ENCODE measurements at places on chromosomes 11 and 22.
A peak's percentile ranks its signal among the peaks of the same experiment; 100 is the strongest.

- DNase-seq = no peak
Measured at GRCh38 chr22:31537019-31537535, 40.7 kb downstream of the SFI1 start.

DNA sequence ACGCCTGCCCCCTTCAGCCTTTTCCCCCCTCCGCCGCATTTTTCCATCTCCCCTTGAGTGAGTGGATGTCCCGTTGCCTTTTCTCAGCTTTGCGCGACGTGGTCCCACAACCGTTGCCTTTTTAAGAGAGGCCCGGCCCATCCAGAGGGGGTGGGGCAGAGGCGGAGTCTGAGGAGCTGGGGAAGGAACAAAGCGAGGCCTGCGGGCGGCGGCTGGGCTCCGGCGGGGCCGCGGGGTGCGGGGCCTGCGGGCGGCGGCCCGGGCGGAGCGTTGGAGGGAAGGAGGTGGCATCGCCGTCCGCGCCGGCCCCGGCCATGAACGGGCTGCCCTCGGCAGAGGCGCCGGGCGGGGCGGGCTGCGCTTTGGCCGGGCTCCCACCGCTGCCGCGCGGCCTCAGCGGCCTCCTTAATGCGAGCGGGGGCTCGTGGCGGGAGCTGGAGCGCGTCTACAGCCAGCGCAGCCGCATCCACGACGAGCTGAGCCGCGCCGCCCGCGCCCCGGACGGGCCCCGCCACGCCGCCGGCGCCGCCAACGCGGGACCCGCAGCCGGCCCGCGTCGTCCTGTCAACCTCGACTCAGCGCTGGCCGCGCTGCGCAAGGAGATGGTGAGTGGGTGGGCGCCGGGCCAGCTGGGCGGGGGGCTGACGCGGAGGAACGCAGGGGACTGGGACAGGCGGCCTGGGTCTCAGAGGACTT lies at the start of gene FAM89B:
Gene FAM89B, plus strand, starts transcription at position 183 of the 696 bp plus-strand sequence. Its CDS starts 132 bp downstream, at position 315.
- no peak for DNase-seq

- no peak for DNase-seq
Measured at GRCh38 chr11:85127349-85127748, 499.8 kb downstream of the DLG2 start.

- no peak for DNase-seq
Measured at GRCh38 chr22:38891256-38891655, 19.2 kb upstream of the CBX6 start.

GRCh38 chr11:1807264-1807995 lies 27.4 kb upstream of the SYT8 start:
- DNase-seq = no peak

DNA sequence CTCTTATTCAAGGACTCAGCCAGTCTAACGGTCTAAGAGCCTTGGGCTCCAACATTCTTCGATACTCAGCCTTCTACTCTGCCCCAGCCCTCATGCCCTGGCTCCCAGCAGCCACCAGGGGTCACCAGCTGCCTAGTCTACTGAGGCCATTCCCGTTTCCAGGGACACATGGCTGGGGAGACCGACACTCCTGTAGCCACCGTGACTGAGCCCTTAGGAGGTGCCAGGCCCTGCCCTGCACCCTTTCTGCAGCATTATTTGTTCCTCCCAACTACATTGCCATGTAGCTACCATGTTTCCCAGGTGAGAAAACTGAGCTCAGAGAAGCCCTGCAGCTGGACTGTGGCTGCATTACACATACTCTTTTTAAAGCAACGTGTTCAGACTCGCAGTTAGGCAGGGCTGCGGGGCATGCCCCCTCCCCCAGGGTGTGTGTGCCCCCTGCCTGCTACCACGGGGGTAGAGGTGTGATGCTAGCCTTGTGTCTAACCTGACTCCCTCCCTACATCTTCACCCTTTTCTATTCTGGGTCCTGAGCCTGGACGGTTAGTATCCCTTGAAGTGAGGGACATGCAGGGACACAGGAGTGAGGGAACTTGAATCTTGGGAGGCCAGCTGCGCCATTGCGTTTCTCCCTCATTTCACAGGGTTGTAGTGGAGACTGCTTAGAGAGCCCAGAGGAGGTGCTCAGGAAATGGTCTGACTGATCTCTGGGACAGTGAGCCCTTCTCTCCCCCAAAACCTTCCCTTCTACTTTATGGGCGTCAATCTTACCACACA lies 17.5 kb downstream of the ATG16L2 start:
- peak; percentile 69 for DNase-seq

DNA sequence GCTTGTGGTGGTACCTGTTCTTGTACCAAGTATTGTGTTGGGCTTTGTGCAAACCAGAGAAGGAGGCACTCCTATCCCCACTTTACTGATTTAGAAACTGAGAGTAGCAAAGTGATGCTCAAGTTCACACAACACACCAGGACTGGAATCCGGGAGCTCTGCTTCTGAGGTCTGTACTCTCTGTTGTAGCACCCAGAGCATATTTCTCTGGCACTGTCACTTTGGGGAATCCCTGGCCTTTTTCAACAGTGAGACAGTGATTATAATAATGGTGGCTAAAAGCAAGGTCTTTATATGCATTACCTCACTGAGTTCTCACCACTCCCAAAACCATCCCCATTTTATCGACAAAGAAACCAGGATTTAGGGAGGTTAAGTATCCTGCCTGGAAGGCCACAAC lies 362.4 kb downstream of the TENM4 start:
- no peak for DNase-seq

DNA sequence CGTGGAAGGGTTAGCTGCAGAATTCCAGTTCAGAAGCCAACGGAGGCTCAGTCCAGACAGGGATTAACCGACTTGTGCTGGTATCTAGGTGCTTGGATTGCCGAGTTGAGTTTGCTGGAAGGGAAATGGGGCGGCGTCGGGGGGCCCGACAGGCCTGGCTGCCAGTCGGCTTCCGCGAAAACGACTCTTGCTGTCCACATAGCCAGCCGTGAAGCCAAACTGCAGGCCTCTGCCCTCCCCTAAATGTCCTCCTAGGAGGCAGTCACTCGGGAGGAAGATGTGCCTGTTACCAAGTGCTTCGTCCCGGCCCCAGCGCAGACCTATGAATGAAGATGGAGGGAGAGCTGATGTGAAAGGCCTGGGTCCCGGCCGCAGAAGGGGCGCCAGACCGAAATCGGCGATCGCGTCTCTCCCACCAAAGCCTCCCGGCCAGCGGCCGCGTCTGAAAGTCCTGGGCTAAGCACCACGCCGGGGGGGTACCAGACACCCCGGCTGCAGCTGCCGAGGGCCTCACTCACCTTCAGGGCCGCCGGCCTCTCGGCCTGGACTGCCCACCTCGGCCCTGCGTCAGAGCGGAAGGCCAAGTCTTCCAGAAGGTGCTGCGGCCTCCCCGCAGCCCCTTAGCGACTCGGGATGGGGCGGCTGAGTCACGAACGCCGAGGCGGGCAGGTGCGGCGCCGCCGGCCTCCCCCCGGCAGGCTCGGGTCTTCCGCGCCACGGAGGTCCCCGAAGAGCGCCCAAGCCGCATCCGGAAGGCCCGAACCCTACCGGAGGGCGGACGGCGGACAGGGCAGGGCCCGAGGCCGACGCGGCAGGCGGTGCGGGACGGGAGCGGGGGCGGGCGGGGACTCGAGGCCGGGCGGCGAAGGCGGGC lies 7.5 kb downstream of the DPAGT1 start:
- DNase-seq = no peak

DNA sequence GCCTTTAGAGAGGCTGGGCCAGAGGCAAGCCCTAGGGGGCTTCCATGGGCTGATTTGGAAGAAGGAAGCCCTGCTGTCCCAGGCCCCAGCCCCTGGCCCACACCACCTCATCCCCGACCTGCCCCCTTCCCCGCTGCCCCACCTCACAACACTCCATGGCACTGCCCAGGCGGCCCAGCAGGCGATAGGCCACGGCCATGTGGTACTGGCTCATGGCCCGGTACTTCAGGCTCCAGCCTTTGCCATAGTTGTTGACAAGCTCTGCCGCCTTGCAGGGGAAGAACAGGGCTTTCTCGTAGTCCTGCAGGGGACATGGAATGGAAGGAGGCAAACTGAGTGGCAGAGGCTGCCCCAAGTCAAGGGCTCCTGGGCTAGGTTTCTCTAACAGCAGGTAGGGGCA lies 6.4 kb downstream of the RAPSN start:
- no peak for DNase-seq

GRCh38 chr22:28442264-28442710 lies 237.4 kb downstream of the TTC28 start:
- DNase-seq = no peak

DNA sequence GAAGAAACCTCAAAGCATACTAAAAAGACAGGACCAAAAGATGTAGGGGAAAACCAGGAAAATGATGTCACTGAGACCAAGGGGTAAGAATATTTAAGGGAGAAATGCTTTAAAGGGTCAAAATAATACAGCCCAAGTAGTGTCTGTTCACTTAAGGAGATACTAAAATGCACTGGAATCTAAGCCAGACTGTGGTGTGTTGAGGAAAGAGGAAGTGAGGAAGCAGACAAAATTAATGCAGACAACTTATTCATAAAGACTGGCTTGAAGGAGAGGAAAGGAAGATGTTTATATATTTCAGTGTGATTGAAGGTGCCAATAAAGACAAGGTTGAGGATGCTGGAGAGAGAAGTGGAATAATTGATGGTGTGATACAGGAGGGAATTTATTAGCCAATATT lies 15.7 kb downstream of the ZNF215 start:
- no peak for DNase-seq

DNA sequence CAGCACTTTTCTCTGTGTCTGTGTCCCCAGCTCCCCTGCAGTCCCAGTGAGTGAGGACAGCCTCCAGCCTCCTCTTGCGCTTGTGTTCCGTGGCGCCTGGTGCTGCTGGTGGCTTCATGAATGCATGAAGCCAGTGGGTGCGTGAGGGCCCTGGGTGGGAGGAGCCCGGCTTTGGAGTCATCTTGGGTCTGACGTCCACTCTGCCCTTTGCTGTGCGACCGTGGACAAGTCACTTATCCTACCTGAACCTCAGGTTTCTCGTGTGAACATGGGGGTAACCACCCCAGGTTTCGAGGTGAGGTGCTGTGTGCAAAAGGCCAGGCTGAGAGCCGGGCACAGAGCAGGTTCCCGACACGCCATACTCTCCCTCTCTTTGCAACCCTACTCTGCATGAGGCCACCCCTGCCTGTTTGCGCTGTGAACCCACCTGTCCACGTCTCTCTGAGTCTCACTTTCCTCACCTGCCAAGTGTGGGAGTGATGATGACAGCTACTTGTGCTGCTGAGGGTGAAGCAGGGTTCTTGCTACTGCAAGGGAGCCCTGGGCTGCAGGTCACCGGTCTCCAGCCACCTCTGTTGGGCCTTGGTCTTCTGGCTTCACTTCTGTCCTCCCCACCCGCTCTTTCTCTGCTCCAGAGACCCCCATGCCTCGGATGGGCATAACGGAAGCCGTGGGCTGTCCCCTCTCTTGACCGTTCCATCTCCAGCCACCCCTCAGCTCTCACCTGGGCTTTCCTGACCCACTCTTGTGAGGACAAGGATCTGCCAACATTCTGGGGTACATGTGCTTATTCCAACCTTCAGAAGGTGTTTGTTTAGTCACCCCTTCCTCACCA lies 537.6 kb downstream of the TBC1D22A start:
- no peak for DNase-seq

DNA sequence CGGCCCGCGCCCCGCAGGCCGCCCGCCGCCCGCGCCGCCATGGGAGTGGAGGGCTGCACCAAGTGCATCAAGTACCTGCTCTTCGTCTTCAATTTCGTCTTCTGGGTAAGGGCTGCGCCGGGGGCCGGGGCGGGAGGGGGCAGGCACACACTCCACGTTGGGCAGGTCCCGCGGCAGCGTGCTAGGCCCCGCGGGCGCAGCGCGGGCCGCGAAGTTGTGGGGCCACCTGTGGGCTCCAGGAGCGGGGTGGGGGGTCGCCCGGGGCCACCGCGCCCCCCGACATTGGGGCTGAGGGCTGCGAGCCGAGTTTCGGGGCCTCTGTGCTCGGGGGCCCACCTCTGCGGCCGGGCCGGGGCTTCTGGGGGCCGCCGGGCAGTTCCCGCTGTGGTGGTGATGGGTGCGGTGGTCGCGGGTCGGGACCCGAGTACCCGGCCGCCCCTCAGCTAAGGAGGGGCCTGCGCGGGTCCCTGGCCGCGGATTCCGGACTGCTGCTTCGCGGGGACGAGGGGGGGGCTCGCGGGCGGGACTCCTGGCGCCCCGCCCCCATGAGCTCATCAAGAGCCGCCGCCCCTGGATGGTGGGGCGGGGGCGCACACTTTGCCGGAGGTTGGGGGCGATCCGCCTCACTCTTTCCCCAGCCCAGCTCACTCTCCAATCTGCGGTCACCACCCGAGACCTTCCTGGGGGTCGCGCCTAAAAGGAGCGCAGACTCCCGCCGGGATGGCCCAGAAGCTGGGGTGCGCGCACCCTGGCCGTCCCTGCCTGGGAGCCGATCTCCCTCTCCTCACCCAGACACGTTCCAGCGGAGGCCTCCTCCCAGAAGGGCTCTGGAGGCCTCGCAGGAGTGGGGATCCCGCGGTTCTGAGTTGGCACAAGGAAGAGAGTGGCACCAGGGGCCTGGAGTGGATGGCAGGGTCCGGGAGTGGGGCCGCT lies 667 bp downstream of the CD81 start:
- DNase-seq = no peak

- no peak for DNase-seq
Measured at GRCh38 chr11:2807025-2807681, 78.4 kb downstream of the CDKN1C start.

- no peak for DNase-seq
Measured at GRCh38 chr11:107078375-107078774, 60.1 kb upstream of the GUCY1A2 start.

GRCh38 chr11:11461473-11461872 lies 108.4 kb upstream of the CSNK2A3 start:
- DNase-seq = no peak

GRCh38 chr22:26780521-26780920 lies 123.1 kb downstream of the MIAT start:
- no peak for DNase-seq

- DNase-seq = peak; percentile 6
Measured at GRCh38 chr11:27717377-27717776, 17.1 kb upstream of the BDNF start.

- DNase-seq = no peak
Measured at GRCh38 chr11:9003573-9004182, at the start of gene NRIP3. Gene NRIP3, minus strand, starts transcription at chr11:9004001. Its CDS starts 66 bp downstream, at chr11:9003935.

DNA sequence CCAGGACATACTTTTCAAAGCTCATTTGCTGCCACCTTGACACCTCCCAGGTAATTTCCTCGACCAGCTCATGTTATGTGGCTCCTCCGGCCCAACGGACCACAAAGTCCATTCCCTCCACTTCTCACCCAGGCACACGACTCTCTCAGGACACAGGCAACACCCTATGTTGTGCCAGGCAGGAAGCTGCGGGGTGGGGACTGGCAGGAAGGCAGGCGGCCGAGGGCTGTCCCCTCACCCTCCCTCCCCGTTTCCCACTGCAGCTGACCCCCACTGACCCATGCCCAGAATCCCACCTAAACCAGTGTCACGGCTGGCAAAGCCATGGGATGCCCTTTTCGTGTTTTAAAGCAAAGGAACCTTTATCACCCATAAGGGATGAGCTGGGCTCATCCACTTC lies 20.8 kb downstream of the CELSR1 start:
- DNase-seq = no peak

GRCh38 chr11:92406472-92406871 lies 181.9 kb downstream of the FAT3 start:
- DNase-seq = no peak

GRCh38 chr11:13486926-13487660 lies 8.7 kb downstream of the PTH start:
- no peak for DNase-seq

GRCh38 chr22:43888740-43889139 lies 3.1 kb downstream of the PNPLA5 start:
- DNase-seq = no peak

Measured in SHP77 treated with DMSO at 0.1 percent for 48 hours (cell line).